ENCODE measurements at places on chromosomes 5 and 9.

DNA sequence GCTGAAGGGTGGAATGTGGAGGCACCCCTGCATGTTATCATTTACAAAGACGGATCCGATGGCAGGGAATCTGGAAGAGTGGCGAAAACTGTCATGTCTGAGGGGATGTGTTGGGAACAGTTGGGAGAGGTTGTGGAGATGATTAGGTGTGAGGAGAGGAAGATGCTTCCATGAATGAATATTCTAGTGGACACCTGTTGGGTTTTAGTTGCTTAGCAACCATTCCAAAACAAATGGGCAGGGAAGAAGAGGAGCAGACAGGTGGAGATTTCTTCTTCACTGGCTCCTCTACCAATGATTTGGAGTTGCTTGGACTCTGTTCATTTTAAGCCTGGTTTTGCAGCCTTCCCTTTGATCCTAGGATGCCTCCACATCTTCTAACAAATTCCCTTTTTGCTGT is 465.3 kb upstream of the CLINT1 start:
- DNase-seq, result no peak

DNA sequence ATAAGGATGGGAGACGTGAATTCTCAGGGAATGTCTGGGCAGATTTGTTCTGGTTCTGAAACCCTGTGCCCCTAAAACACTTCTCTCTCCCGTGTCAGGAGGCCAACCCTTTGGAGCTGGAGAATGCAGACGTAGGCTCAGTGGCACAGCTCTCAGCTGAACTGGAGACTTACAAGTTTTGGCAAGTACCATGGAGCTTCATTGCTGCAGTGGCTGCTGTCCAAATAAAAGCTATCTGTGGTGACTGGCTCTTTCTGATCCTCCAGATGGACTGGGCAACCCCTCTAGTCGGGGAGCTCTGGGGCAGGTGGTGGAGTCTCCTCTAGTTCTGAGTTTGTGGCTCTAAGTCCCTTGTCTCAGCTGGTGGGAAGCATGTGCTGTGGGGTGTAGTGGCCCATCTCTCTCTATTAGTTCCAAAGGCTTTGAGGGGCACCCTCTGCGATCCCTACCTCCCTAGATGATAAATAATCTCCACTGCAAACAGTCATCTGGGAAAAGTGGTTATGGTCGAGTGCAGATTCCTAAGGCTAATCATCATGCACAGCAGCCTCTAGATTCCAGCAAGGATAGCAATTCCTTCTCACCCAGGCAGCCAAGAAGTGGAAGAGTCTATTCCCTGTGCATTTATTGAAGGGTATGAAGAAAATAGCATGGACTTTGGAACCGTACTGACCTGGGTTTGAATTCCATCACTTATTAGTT is 204.2 kb upstream of the KLF4 start:
- DNase-seq, result no peak

DNA sequence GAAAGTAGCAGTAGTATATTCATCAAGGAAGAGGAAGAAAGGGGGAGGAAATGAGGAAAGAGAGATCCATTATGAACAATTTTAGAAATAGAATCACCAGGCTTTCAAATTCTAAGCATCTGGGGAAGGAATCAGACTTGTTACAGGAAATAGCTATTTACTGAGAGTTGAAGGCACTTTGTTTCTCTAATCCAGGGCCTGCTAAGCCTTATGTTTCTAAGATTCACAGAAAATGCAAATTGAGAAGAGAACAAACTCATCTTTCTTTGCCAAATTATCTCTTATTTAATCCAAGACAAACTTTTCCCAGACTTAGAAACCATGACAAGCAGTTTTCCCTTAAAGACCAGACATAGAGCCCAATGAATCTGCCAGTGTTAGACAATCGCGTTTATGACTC is 528.0 kb upstream of the NMUR2 start:
- DNase-seq, result no peak

GRCh38 chr9:15501803-15502202 is 9.0 kb downstream of the PSIP1 start:
- DNase-seq, result no peak

- no peak for DNase-seq
These were observed 835.4 kb downstream of the SEMA5A start for GRCh38 chr5:8710426-8710930.

GRCh38 chr5:572398-573019 is 39.6 kb upstream of the CEP72 start:
- no peak for DNase-seq

- DNase-seq, result no peak
These were observed 217.2 kb downstream of the DAB2IP start for GRCh38 chr9:121868626-121869025.

GRCh38 chr5:180396926-180397325 is 43.8 kb upstream of the GFPT2 start:
- no peak for DNase-seq

GRCh38 chr9:20620650-20621470 is 1.4 kb downstream of the MLLT3 start:
- DNase-seq, result peak; percentile 26

GRCh38 chr5:116872986-116873385 is 298.4 kb upstream of the SEMA6A start:
- no peak for DNase-seq

- no peak for DNase-seq
These were observed 51.9 kb upstream of the TTC23L start for GRCh38 chr5:34787035-34787434.

GRCh38 chr5:53381-54174 is 38.4 kb upstream of the PLEKHG4B start:
- no peak for DNase-seq

Measured in stimulated activated CD4-positive, alpha-beta T cell treated with anti-CD3 and anti-CD28 coated beads, Interleukin-1b, Interleukin-23, amount 100 ng/mL, for 1 hour (primary cell).